ENCODE measurements at places on chromosomes 5 and 9.

- DNase-seq: no peak
Measured at GRCh38 chr9:128344931-128345605, 4.7 kb downstream of the SLC27A4 start.

GRCh38 chr9:127535834-127536233 lies 76.2 kb upstream of the STXBP1 start:
- DNase-seq: no peak

GRCh38 chr5:175226506-175226905 lies 217.5 kb downstream of the DRD1 start:
- DNase-seq: no peak

- DNase-seq: no peak
Measured at GRCh38 chr5:99004960-99005359, 76.2 kb upstream of the CHD1 start.

DNA sequence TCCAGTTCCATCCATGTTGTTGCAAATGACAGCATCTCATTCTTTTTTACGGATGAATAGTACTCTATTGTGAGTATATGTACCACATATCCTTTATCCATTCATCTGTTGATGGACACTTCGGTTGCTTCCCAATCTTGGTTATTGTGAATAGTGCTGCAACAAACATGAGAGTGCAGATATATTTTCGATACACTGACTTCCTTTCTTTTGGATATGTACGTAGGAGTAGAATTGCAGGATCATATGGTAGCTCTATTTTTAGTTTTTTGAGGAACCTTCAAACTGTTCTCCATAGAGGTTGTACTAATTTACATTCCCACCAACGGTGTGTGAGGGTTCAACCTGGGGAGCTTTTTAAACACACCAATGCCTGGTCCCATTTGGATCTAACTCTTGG lies 22.3 kb downstream of the GALNT12 start:
- no peak for DNase-seq

- no peak for DNase-seq
Measured at GRCh38 chr5:135501965-135502364, 33.8 kb downstream of the NEUROG1 start.

GRCh38 chr5:35672995-35673394 lies 55.3 kb downstream of the SPEF2 start:
- no peak for DNase-seq

GRCh38 chr5:171450423-171451331 lies 31.2 kb downstream of the FGF18 start:
- no peak for DNase-seq

GRCh38 chr5:64722588-64722987 lies 32.3 kb downstream of the SHISAL2B start:
- no peak for DNase-seq

DNA sequence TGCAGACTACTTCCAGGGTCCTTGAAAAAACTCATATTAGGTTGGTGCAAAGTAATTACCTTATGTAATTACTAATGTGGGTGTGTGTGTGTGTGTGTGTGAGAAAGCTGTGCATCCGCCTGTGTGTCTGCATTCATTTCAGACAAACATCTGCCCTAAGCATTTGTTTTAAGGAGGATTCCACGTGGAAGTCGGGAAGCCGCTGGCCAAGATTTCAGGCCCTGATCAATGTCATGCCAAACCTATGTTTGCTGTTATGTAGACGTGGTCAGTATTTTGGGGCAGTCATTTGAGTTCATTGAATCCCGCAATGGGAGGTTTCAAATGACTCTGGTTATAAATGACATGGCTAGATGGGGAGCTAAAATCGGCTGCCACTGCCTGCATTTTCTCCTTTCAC lies 33.6 kb upstream of the BASP1 start:
- no peak for DNase-seq

- no peak for DNase-seq
Measured at GRCh38 chr9:84374013-84374412, 33.5 kb upstream of the SLC28A3 start.

DNA sequence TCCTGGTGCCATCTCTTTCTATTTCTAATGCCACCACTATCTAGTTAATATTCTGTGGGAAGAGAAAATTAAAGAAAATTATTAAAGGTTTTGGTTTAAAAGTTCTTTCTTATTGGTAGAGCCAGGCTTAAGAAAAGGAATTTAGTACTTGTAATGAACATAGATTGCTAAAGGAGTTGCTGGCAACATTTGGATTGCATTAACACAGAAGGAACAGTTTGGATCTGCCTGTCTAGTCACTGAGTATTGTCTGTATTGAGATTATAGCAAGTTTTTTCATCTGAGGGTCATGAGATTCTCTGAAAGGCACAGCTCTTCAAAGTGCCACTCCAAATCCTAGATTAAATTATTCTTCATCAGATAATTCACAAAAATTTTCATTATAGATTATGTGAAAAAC lies 32.0 kb downstream of the FSD1L start:
- no peak for DNase-seq

GRCh38 chr5:4205398-4205797 lies 609.8 kb downstream of the IRX1 start:
- no peak for DNase-seq

DNA sequence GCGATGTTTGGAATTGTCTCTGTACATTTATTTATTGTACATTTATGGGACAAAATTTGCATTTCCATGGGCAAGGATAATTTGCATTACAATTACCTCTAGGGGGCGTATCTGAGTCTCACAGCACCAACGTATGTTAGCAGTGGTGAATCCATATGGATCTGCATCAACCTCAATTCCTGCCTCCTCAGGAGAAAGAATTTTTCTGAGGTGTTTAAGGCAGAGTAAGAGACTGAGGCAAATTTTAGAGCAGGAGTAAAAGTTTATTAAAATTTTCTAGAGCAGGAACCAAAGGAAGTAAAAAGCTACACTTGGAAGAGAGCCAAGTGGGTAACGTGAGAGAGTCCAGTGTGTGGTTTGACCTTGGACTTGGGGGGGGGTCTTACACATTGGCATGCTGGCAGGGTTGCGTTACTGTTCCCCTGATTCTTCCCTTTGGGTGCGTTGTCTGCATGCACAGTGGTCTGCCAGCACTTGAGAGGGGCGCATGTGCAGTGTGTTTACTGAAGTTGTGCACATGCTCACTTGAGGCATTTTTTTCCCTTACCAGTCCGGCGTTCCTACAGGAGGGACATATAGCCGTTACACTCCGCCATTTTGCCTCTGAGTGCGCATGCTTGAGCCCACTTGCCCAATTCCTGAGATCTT lies 21.0 kb upstream of the RAB14 start:
- no peak for DNase-seq

DNA sequence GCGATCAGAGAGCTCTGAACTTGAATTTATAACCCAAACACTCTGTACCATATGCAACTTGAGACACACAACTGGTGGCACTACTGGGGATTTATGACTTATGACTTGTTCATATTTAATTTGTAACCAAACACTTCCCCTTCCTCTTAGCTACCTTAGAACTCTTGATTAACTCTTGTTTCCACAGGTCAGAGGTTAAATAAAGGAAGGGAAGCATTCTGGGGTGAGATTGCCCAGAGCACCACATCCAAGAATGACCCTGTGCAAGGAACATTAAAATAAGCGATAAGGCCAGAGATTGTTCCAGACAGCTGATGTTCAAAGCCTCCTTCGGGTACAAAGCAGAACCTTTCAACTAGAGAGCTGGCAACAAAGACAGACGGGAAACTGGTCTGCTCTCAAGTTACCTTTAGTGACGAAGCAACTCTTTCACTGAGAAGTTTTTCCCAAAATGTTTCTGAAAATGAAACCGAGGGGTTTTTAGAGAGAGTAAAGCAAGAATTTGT lies 242.6 kb downstream of the DENND1A start:
- DNase-seq: no peak

GRCh38 chr9:88829276-88829675 lies 162.0 kb upstream of the S1PR3 start:
- DNase-seq: no peak

DNA sequence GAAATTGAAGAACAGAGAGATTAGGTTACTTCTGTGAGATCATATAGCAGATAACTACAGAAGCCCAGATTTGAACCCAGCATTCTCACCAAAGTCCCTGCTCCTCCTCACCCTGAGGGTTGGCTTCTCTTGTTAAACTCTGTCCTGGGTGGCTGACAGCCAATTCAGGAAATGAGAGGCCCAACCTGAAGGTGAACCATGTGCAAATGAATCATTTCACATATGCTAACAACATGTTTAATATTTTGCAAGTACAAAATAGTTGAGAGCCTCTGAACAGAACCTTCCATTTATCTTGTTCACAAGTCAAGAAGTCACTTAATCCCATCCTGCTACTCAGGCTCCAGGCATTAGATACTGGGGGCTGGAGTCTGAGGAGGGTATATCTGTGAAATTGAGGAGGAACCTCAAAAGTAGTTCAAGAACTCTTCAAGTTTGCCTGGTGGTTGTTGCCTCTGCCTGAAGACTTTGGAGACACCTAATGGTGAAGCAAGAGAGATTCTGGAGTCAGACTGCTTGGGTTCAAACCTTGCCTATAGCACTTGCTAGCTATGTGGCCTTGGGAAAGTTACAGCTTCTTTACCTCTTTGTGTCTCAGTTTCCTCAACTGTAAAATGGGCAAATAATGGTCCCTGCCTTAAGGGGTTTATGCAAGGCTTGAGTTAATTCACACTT lies 564.0 kb downstream of the PSAT1 start:
- no peak for DNase-seq

DNA sequence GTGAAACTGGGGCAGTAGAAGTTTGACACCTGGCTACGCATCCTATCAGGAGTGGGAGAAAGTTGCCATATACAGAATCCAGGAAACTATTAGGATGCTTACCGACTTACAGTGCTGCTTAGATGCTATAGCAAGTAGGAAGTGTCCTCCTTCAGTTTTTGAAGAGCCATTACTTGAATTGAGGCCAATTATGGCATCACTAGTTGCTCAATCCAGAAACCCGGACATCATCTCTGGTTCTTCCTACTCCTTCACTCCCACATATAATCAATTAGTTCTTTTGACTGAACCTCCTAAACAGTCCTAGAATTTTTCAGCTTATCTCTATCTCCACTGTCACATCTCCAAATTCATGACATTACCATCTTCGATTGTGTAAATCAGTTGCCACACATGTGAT lies 41.8 kb upstream of the UGCG start:
- no peak for DNase-seq

DNA sequence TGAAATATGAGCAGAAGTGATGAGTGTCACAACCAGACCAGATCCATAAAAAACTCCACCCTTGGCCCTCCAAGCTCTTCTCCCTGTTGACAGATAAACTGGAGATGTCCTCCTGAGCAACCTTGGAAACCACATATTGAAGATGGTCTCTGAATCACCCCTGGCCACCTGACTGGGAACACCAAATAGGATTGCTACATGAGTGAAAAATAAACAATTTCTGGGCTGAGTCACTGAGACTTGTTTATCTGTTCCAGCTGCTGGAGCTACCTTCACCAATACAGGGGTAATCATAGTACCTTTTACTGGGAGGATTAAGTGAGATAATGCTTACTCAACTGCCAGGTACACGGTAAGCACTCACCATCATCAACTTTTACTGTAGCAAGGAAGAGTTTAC lies 53.3 kb downstream of the PCA3 start:
- no peak for DNase-seq

GRCh38 chr9:129671519-129671918 lies 6.1 kb downstream of the PRRX2 start:
- DNase-seq: no peak

DNA sequence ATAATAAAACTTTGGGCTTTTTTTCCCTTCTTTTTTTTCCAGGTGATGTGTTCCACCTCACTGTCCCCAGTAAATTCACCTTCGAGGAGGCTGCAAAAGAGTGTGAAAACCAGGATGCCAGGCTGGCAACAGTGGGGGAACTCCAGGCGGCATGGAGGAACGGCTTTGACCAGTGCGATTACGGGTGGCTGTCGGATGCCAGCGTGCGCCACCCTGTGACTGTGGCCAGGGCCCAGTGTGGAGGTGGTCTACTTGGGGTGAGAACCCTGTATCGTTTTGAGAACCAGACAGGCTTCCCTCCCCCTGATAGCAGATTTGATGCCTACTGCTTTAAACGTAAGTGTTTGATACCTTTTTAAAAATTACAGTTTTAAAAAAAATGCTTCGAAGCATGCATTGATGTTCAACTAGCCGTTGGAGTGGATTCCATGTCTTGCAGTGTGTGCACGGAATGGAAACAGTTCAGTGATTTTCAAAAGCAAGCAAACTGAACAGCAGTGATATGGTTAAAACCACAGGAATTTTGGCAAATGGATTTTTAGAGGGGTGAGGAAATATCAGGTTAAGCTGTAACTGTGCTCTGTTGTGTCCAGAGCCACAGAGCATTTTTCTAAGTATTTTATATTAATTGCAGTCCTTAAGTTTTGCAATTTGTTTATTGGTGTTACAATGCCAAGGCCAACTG lies 40.7 kb downstream of the VCAN start:
- no peak for DNase-seq

DNA sequence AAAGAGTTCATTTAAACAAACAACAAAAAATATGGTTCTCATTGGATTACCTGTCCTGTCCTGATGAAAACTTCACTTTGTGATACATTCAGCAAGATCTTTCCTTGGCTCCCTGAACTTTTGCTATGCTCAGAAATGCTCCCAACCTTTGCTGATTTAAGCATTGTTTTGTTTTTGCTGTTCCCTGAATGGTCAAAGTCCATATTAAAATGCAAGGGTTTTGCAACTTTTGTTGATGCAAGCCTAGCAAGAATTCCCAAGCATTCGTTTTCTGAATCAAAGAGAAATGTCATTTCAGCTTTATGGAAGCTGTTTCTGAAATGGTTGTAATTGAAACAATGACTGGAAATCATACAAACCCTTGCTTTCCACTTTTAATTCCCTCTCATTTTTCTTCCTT lies 3.1 kb upstream of the SFXN1 start:
- DNase-seq: no peak

DNA sequence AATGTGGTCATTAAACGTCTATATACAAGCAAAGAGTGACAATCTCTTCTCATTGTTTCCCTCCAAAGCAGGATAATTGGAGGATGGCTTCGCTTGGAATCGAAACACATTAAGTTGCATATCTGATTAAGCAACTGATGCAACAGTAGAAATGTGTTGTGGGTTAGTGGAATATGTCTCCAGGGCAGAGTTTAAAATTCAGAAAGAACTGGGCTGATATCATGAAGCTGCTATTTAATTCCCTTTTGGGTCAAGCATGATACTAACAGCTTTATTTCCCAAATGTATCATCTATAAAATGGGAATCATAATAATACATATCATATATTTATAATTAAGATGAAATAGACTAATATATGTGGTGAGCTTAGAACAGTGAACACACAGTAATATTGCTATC lies 1763.0 kb upstream of the C9orf72 start:
- DNase-seq: no peak

- DNase-seq: no peak
Measured at GRCh38 chr5:113761594-113761993, 248.1 kb downstream of the YTHDC2 start.

DNA sequence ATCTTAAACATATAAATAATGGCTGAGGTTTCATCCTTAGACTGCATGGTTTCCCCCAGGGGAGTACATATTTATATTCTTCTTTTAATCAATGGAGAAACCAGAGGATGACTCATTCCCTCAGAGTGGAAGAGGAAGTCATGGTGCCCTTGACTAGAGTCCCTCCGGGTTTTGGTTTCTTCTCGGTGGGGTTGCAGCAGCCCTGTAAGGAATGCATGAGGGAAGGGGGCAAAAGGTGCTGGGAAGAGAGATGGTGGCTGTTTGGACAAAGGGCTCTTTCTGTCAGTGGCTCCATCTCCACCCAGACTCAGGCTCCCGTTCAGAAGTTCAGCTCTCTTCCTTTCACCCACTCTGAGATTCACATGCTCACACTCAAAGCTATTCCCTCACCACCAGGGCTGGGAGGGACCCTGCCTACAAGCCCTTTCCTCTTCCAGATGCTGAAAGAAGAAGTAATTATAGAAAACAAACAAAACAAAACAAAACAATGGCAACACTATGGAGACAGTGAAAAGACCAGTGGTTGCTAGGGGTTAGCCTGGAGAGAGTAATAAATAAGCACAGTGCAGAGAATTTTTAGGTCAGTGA lies 129.8 kb upstream of the IL12B start:
- DNase-seq: no peak

Measured in NCI-H2107 (cell line).